ENCODE measurements at places on chromosomes 11 and 22.
A peak's percentile ranks its signal among the peaks of the same experiment; 100 is the strongest.

- peak; percentile 55 for DNase-seq
Measured at GRCh38 chr11:62324731-62325556, 12.3 kb upstream of the ASRGL1 start.

- no peak for DNase-seq
Measured at GRCh38 chr11:100629671-100630070, 57.4 kb upstream of the ARHGAP42 start.

DNA sequence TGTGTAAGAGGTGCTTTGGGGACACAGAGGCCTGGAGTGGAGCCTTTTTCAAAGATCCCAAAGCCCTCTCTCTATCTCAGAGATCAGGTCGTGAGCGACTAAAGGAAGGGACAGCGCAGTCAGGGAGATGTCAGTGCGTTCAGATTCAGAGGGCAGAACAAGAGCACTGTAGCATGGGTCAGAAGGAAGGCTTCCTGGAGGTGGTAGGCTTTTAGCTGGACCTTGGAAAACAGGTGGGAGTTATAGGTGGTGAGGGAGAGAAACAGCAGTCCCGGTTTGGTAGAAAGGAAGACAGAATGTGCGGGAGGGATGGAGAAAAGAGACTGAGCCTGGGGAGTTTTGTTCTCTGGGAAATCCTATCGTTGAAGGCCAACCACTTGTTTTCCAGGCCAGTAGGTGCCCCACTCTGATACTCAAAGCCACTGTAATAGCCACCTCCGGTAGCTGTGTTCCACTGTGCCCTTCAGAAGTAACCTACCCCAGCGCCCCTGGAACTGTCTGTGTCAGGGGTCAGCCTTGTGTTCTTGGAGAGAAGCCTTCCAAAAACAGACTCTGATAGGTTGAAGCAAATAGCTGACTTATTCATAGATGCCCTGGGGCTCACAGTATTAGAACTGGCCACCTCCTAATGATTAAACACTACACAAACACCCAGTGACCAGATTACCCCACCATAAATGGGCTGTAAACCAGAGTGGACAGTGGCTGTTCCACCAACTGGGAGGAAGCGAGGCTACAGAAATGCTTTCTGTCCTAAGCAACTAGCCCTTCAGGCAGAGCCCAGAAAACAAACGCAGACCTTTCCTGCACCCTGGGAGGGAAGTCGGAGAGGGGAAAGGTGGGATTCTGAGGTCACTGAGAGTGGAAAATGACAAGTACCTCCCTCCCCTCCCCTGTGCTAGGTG, 157.7 kb downstream of the DBX1 start:
- DNase-seq: peak; percentile 52

DNA sequence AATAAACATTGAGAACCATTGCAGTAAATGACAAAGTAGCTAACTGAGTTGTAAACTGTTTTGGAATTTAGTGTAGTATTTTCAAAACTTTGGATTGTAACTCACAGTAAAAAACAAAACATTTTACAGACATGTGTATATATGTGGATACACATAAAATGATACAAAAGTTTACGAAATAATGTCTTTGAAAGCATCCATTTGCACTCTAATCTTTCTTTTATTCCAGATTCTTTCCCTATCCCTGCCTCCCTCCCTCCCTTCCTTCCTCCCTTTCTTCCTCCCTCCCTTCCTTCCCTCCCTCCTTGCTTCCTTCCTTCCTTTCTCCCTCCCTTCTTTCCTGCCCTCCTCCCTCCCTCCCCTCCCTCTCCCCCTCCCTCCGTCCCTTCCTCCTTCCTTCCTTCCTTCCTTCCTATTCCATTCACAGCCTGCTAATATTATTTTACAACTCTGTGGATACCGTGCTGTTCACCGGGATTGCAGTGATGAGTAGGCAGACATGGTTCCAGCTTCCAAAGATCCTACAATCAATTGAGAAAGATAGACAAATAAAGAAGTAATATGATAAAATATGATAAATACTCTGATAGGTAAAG, 3.5 kb downstream of the RRM1 start:
- DNase-seq: no peak

DNA sequence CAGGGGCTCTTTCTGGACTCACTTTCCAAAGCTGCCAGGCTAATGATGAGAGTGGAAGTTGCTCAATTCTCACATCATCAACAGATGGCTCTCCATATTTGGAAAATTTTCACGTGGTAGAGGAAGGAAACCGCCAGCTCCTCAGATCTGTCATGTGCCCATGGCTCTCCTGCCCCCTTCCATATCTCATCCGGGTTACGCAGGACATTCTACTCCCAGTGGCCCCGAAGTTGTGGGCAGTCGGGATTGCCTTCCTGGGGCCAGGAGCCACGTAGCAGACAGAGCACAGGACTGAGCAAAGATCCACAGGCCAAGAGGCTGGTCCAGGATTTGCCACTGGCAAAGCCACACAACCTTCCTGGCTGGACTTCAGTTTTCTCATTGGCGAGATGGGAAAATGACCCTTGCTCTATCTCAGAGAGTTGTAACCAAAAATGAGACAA, 38.8 kb downstream of the RPUSD4 start:
- DNase-seq: no peak

GRCh38 chr11:285021-285893, 3.7 kb upstream of the PGGHG start:
- DNase-seq: peak; percentile 52

DNA sequence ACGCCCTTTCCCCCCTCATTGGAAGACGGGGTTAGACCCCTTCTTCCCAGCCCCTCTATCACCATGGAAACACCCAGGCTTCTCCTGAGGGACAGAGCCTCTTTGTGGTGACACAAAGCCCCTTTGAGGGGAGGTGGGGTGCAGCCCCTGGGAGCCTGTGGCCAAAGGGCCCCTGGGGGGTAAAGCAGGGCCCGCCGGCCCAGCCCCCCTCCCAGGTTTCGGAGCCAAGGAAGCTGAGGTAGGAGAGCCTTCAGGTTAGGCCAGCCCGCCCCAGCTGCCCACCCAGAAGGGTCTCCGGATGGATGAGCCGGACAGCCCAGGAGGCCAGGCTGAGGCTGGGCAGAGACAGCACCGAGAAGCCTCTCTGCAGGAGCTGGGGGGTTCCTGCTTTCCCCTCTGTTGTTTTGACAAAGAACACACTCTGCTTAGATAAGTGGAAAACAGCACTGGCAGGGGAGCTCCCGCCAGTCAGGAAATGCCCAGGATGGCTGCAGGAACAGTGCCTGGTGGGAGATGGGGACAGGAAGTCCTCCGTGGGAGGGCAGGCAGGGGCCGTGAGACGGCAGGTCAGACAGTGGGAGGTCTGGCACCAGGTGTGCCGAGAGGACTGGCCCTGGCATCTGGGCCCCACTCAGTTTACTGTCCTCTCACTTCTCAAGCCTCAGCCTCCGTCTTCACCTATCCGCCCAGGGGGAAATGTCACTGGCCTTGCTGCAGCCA, 18.2 kb downstream of the ARVCF start:
- DNase-seq: no peak

DNA sequence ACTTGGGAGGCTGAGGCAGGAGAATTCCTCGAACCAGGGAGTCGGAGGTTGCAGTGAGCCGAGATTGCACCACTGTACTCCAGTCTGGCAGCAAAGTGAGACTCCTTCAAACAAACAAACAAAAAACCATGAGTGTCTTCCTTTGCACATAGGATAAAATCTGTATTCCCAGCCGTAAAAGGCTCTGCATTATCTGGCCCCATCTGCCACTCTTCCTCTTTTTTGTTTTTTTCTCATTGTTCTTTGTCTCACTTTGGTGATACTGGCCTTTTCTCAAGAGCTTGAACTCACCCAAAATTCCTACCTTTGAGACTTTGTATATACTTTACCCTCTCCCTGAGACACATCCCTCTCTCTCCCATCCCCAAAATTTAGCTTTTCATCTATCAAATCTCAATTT, 17.6 kb downstream of the FDX1 start:
- DNase-seq: no peak

DNA sequence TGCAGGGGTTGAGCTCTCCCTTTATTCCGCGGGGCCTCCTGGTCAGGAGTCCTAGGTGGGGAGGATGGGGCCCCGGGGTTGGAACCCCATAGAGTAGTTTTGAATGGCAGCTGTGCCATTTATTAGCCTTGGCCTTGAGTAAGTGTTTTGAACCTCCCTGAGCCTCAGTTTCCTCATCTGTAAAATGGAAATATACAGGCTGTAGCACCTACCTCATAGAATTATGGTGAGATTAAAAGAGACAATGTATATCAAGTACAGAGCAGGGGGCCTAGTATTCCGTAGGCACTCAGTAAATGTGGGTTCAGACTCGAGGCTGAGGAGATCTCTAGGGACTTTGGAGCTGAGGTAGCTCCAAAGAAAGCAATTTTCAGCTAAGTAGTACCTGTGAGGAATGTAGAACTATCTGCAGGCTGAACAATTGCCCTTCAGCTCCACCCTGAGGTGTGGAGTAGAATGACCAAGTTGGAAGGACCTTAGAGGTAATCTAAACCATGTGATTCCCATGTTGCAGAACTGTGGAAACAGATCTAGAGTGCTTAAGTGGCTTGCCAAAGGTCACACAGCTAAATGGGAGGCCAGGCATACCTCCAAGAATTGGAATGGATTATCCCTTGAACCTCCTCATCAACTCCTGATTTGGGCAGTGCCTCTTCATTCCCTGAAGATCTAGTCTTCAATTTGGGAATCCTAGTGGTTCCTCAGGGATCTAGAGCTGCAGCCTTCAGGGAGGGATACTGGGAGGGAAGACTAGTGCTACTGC, 682 bp downstream of the PGAP2 start:
- peak; percentile 80 for DNase-seq

DNA sequence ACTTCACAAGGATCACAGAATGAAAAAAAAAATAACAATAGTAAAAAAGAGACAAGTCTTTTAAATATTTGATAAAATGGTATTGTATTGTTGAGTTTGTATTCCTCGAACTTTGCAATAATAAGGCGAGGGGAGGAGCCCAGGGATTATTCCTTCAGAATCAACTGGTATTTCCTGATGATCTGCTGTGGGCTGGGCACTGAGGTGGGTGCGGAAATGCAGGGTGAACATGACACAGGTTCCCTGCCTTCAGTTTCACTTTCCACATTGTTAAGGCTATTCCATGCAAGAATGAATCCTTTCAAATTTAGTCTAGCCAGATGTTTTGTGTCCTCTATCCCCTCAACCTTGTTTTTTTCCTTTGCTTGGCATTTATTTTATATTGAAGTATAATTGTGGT, 2.1 kb upstream of the EIF3M start:
- no peak for DNase-seq

DNA sequence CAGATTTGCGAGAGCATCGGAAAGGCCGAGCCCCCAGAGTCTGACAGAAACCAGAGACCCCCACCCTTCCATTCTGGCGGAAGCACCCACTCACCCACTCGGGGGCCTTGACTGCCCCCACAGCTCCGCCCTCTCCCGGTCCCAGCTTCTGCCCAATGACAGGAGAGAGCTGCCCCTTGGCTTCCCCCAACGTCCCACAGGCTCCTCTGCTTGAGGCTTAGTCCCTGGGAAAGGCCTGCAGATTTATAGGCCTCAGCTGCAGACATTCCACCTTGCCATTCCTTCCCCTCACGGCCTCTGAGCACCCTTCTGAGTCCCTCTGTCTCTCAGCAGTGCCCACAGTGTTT, 125.0 kb upstream of the NCAM1 start:
- DNase-seq: no peak

GRCh38 chr11:126630893-126631798, 275.7 kb downstream of the ST3GAL4 start:
- no peak for DNase-seq

- DNase-seq: no peak
Measured at GRCh38 chr22:20511578-20512229, 4.3 kb downstream of the MED15 start.

- DNase-seq: no peak
Measured at GRCh38 chr11:43212279-43212678, 99.5 kb upstream of the API5 start.

DNA sequence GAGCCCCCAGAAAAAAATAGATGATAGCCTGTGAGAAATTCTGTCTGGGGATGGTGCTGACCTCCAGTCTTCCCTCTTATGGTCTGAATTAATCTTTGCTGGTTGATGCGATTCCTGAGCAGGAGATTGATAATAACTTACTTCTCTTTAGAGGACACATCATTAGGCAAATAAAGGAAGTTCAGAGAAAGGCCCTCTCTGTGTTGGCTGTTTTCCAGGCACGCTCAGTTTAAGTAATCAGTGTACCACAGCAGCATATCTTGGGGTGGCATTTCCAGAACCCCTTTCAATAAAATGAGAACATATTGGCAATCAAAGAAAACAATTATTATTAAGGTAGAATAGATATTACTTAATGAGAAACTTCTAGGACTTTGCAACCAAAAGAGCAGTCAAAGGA, 1129.3 kb upstream of the RAG2 start:
- no peak for DNase-seq

GRCh38 chr11:36308577-36308976, 12.5 kb downstream of the PRR5L start:
- DNase-seq: no peak

- DNase-seq: peak; percentile 31
Measured at GRCh38 chr22:19530751-19531150, 6.5 kb upstream of the CLDN5 start.

DNA sequence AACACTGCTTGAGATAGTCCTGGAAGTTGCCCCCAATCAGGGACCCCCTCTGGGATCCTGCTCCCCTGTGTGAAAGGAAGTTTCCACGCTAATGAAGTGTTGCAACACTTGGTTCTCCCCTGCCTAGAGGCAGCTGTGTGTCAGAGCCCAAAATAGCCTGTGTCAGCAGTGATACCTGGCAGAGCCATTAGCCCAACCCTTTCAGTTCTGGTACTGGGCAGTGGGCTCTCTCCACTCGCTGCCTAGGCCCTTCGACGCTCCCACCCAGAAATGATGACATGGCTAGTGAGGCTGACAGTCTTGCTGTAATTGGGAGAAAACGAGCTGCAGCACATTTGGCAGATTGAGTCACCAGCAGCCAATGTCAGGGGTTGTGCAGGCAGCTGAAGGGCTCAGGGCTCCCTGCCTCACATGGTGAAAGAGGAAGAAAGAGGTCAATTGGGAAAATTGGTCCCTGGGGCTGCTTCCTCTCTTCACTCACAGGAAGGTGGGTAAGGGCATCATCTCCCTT, 1.4 kb upstream of the NXF1 start:
- no peak for DNase-seq

DNA sequence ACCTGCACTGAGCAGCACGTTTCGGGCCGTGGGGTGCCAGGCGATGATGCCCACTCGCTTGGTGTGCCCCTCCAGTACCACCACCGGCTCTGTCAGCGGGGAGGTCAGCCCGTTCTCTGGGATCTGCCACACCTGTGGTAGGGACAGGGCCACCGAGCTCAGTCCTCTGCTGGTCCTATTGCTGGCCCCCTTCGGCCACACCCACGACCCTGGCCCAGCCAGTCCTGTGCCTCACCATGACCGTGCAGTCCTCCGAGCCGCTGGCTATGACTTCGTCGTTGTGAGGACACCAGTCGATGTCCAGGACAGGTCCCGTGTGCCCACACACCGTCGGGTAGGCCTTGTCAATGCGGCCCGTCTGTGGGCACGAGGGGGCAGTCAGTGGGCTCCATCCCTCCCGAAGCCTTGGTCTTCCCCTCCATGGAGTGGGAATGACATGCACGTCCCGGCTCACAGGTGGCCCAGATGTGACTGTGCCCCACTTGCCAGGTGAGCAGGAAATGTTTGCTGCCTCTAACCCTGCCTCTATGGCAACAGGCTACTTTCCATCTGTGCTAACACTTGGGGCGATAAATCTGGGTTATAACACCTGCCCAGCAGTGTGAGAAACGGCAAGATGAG, 1.4 kb downstream of the CORO1B start:
- no peak for DNase-seq
